ENCODE measurements at places on chromosomes 5 and 9.

DNA sequence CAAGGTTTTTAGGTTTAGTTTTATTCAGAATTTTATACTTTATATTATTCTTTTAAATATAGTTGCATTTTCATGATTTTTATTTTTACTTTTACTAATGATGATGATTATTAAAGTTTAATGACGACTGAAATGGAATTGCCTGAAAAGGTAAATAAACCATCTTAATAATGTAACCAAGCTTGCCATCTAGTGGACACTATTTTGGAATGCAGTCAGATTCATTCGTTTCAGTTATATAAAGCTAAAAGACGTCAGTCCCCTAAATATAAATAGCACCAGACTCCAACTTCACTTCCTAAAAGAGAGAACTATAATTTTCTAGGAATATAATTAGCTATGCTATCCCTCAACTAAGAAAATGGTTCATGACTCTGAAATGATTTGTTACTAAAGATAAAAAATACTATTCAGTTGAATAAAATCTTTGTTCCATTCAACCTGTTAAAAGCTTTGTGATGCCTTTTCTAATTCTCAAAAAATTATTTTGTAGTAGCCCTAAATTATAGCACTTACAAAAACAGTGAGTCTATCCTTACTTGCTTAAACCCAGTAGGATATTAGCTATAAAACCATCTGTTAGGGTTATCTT lies 19.9 kb downstream of the ABITRAM start:
- DNase-seq: peak; percentile 38

DNA sequence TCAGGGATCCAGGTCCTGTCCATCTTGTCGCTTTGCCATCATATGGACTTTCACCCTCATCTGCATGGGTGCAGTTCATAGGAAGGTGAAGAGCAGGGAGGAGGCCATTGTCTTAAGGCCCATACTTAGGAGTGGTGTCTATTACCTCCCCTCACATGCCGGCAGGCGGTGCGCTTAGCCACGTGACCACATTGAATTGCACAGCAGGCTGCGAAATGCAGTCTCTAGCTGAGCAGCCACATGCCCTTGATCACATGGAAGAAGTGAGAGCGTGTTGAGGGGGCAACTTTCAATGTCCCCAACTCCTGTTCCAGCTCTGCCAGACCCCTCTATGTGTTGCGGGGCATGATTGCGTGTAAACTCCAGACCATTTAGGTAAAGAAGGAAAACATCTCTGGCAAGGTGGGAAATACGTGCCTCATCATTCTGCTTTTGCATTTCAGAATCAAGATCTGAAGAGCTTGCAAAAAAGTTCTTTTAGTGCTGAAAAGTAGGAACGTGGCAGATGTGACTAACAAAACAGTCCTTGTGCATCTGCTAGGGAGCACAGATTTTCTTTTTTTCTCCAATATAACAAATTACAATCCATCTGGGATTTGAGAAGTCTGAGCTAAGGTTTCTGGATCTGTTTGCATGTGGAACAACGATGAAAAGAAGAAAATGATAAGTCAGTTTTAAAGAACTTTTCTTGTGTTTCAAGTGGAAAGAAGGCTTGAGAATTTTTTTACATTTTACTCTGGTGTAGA lies 34.4 kb downstream of the ROPN1L start:
- DNase-seq: no peak

- DNase-seq: no peak
Measured at GRCh38 chr5:76813982-76814562, 4.8 kb upstream of the F2RL1 start.

GRCh38 chr5:55997742-55998351 lies 3.1 kb upstream of the IL6ST start:
- DNase-seq: no peak

DNA sequence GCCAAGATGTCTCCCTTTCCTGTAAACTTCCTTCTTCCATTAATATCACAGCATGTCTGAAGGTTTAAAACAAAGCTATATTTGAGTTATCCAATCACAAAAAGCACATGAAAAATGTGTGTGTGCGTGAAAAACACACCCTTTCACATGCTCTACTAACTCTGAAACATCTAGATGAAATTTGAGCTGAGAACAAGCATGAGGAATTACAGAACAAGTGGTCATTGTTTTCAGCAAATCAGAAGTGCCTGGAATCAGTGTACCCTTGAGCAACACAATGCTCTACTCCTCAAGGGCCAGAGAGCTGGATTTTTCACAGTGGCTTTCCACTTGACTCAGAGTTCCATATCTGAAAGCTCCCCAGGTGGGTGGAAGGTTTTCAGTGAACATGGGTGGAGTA lies 255.9 kb downstream of the PSAT1 start:
- DNase-seq: no peak

- DNase-seq: no peak
Measured at GRCh38 chr5:56350011-56350596, 117.0 kb upstream of the ANKRD55 start.

DNA sequence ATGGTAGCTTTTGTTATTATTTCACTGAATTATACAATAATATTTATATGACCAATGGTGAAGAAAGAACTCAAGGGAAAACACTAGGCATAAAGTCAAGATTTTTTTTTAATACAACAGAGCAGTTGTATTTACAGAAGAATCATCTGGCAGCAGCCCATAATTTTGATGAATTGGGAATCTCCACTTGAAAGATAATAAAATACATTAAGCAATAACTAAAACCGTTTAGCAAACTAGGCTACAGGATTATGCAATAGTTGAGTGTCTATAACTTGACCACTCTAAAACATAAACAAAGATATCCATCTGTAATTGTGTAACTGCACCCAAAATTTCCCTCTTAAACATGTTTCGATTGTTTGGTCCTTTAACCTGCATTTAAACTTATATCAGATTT lies 80.8 kb downstream of the SNCAIP start:
- no peak for DNase-seq

GRCh38 chr9:86353655-86354010 lies 577 bp downstream of the TUT7 start:
- no peak for DNase-seq

DNA sequence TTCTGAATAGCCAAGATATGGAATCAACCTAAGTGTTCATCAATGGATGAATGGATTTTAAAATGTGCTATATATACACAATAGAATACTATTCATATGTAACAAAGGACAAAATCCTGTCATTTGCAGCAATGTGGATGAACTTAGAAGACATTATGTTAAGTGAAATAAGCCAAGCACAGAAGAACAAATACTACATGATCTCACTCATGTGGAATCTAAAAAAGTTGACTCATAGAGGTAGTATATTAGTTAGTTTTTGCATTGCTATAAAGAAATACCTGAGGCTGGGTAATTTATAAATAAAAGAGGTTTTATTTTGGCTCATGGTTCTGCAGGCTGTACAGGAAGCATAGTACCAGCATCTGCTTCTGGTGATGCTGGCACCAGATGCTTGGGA lies 8.1 kb downstream of the CATSPER3 start:
- no peak for DNase-seq

DNA sequence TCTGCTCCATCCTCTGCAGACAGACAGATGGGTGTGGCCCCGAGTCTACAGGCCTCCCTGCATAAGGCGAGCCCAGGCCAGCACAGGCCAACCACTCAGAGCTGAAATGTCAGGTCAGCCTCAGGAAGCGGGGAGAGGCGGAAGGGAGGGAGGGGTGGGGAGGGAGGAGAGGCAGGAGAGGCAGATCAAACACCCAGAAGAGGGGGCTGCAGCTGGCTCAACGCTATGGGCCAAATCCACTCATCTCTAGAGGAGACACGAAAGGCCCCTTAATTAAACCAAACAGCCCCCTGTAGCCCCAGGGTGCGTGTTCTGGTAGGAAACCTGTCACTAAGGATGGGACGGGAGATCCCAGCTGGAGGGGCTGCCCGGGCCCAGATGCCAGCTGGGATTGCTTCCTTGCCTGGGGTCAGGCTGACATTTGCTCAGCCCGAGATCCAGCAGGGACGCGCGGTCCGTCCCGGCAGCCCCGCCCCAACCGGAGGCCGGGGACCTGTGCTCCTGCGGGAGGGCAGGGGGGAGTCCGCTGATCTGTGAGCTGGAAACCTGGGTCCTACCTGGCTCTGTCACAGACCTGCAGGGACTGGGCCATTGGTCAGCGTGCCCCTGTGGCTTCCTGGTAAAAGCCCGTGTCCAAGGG lies 97.2 kb upstream of the SARDH start:
- DNase-seq: no peak

- DNase-seq: no peak
Measured at GRCh38 chr9:114737118-114737517, 55.1 kb upstream of the TEX48 start.

- DNase-seq: no peak
Measured at GRCh38 chr5:68554571-68555279, 339.2 kb downstream of the PIK3R1 start.

GRCh38 chr9:114662081-114662989 lies 4.7 kb upstream of the TEX53 start:
- DNase-seq: no peak

DNA sequence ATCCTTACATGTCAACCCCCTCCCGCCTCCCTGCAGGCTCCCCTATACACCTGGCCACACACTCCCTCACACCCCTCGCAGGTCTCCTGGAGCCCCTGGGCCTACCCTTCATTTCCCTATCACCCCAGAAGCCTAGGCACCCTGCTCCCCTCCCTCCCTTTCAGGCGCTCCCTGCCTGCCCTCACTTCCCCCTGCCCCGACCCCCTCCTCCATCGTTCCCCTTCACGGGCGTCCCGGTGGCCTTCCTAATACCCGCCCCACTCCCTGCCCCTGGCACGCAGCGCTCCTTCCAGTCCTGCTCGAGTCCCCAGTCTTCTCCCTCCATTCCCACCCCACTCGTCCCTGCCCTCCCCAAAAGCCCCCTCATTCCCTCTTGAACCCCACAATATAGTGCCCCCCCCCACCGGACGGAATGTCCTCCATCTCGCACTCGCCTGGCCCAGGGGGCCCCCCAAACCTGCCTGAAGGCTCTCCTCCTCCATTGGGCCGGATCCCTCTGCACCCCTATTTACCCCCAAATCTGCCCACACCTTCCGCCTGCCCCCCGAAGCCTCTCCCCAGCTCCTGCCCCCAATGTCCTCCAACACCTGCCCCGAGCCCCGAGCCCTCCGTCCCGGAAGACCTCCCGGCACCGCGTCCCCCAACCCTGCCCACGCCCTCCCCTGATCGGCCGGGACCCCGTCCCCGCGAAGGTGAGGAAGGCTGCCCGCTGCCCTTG lies 746 bp downstream of the STRBP start:
- DNase-seq: no peak

GRCh38 chr5:120516805-120517204 lies 52.7 kb downstream of the PRR16 start:
- no peak for DNase-seq

DNA sequence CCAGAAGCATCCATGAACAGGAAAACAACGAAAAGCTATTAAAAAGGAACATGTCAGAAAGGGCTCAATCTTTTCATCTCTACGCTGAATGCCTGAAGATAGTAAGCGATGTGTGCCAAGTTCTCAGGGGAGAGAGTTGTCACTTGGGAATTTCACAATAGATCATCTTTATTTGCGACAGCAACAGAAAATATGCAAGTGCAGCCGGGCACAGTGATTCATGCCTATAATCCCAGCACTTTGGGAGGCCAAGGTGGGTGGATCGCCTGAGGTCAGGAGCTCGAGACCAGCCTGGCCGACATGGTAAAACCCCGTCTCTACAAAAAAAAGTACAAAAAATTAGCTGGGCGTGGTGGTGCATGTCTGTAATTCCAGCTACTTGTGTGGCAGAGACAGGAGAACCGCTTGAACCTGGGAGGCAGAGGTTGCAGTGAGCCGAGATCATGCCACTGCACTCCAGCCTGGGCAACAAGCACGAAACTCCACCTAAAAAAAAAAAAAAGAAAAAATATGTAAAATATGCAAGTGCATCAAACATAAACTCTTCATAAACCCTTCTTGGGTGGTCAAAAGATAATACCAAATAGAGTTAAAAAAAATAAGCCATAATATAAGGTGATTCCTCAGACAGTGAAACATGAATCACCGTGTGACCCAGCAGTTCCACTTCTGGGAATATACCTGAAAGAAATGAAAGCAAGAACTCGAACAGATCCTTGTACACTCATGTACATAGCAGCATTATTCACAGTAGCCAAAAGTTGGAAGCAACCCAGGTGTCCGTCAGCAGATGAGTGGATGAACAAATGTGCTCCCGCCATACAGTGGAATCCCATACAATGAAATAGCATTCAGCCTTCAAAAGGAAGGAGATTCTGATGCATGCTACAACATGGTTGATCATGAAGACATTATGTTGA lies 16.2 kb downstream of the SFXN1 start:
- no peak for DNase-seq

DNA sequence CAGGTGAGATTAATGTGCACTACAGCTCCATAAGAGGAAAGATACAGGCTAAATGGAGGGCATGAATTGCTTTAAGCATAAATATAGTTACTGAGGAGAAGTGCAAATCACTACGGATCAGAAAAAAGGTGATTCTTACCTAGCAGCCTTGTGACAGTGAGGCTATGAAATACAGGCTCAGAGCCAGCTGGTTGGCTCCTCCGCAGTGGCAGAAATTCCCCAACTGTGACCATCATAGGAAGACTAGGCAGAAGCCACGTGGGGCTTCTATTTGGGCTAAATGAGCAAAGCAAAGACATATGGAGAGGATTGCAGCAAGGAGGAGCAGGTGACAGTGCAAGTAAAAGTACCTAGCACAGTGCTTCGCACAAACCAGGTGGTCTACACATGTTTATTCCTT lies 40.5 kb downstream of the CDO1 start:
- no peak for DNase-seq

DNA sequence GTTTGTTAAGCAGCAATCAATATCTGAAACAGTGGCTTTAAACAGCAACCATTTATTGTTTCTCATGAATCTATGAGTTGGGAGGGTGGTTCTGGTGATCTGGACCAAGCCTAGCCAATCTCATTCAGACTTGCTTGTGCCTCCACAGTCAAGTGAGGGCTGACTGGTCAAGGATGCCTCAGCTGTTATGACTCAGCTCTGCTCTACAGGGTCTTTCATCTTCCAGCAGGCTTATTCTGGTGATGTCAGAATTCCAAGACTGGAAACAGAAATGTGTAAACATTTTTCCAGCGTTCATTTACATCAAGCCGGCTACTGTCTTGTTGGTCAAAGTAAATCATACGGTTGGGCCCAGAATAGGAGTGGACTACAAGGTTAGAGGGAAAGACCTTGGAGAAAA lies 2.5 kb upstream of the PIP5K1B start:
- DNase-seq: no peak

DNA sequence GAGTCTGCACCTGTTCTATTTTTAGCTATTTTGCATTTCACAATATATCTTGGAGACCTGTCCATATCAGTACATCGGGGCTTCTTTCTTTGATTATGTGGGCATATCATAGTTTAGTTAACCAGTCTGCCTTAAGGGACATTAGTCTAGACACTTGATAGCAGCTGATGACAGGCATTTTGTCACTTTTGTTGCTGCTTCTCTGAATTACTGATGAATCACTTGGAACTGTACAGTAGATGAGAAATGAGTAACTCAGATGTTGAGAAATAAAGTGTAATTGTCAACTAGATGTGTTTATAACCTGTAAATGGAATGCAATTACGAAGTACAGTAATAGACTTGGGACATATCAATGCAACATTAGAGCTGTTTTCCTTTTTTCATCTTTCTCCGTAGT lies 7.1 kb downstream of the ZFP2 start:
- DNase-seq: no peak

GRCh38 chr5:149706158-149706557 lies 24.0 kb upstream of the PPARGC1B start:
- DNase-seq: no peak

GRCh38 chr5:6843335-6843734 lies 130.1 kb downstream of the TENT4A start:
- no peak for DNase-seq
